Dermis blood vessel endothelial cell (primary cell): ENCODE measurements at places on chromosomes 11 and 22. TPM values are rescaled to one million over a fixed set of nuclear protein-coding genes. Genes with fewer than 3 reads are reported as not detected.

DNA sequence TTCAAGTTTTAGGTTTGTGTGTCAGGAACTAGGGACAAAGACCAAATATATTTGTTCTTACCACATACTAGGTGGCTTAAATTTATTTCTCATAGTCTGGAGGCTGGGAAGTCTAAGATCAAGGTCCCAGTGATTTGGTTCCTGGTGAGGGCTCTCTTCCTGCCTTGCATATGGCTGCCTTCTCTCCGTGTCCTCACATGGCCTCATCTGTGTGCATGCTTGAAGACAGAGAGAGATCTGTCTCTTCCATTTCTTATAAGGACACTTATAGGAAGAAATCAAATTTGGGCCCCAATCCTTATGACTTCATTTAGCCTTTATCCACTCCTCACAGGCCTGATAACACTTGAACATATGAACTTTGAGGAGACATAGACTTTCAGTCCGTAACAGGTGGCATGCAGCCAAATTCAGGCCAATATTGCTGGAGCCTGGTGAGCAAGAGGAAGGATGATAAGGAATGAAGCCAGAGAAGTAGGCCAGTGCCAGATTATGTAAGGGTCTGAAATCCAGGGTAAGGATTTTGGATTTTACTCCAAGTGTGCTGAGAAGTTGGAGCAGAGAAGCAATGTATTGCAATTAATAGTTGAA is 35.1 kb downstream of the TTC17 start:
- DNase-seq: peak; percentile 46

GRCh38 chr22:24134090-24134846 is 47.0 kb upstream of the SUSD2 start:
- no peak for DNase-seq

DNA sequence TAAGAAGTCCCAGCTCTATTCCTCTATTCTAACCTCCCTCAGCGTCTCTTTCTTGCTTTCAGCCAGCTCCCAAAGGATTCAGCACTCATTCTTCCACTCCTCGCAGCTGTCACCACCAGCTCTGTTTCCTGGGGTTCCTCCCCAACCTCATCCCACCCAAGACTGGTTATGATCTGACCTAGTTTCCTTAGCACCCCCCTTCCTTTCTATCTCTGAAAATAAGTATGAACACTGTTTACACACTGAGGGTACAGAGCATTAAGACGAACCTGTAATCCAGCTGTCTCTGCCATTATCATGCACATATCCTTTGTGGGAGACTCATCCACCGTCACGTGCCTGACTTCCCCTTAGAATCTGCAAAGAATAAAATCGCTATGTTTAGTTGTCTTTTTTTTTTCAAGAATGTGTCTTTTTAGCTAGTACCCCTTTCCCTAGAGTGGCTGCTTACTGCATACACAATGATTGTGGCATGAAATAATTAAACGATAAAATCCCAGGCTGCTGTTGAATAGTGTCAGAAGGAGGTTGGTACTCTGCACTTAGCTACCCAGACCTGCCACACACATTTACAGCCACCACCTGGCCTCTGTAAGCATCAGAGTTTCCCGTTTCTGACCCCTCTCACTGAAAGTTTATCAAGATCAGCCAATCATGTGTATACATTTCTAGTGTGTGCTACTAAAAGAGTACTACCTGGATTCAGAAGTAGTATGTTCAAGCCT is 26.9 kb upstream of the CSTF3 start:
- no peak for DNase-seq

DNA sequence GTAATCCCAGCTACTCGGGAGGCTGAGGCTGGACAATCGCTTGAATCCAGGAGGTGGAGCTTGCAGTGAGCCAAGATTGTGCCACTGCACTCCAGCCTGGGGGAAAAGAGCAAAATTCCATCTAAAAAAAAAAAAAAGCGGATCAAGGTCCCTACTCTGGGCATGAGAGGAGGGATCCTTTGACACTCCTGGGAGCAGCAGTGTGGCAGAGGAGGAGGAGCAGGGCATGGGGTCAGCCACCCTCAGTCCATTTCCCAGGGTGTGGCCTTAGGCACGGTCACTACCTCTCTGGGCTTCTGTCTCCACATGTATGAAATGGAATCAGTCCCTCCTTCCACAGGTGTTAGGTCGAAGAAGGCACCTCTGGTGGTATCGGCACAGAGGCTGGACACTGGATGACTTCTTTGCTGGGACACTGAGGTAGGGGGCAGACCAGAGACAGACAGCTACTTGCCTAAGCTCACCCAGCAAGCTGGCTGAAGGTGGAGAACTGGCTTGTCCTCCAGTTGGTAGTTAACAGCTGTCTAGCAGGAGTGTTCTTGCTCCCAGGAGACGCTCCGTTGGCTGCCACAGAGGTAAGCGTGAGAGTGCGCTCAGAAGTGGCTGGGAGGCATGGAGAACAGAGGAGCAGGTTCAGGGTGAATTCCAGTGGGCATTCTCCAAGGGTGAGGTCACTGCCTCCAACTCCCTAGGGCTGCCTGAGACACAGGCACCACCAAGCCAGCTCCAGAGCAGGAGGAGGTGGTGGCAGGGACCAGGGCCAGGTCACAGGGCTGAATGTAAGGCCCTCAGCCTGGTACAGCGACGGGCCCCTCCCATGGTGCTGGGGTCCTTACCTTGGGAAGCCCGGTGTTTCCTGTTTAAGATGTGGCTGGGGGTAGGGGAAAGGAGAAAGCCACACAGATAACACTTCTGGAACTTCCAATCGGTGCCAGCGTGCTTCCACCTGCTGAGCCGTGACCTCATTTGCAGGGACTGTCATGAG is 19.5 kb downstream of the TXN2 start:
- DNase-seq: peak; percentile 86

SLCO2B1 gene
- 3.7 and 7.8 TPM in 2 replicates for total RNA-seq

RASSF10 gene
- 1.4 and 5.1 TPM in 2 replicates for total RNA-seq
